Cardiac fibroblast (primary cell): ENCODE measurements at places on chromosomes 13 and 19.
A peak's percentile ranks its signal among the peaks of the same experiment; 100 is the strongest.

DNA sequence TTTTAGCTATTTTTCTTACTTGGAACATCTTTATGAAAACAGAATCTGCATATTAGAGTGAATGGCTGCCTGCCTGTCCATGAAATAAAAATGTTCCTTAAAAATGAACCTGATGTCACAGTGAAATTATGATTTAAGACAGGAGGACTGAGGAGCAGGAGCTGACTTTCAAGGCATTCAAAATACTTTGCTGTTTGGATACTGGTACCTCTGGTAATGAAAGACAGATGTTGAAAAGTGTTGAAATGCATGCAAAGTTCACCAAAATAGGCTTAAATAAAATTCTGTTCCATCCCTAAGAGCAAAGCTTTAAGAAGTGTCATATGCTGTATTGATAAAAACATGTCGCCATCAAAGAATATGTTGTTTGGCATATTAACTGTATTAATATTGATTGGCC lies 1.7 kb downstream of the ARHGEF7 start:
- peak; percentile 18 for DNase-seq

DNA sequence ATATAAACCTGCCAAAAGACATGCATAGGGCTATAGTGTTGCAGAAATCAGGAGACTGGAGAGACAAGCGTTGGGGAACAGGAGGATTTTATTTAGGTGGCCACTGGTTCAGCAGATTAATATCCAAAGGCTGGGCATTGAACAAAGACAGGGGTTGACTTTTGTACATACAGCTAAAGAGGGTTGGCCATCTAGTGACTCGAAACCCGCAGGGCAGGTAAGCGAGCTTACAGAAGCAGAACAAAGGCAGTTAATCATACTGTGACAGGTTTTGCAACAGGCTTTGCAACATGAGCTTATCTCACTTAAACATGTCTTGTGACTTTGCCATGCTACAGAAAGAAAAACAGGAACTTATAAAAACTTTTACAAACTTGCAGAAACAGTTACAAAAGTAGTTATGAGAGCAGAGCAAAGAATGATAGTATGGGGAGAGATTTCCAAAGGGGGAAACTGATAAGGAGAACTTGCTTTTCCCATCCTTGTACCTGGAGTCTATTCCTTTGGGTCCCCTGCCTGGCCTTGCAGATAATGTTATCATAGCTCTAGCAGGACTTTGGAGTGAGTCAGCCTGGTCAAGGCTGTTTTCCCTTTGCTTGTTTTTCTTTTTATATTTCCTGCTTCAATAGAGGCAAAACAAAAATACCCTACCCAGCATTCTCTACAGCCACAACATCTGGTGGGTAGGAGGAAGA lies 234.2 kb downstream of the PCDH17 start:
- DNase-seq, result no peak

GRCh38 chr19:2097203-2097885 lies 629 bp downstream of the IZUMO4 start:
- no peak for DNase-seq

- DNase-seq, result no peak
These were observed 168.1 kb downstream of the RBM26 start for GRCh38 chr13:79237981-79238380.

- DNase-seq, result peak; percentile 86
These were observed at the start of gene FFAR3 for GRCh38 chr19:35357867-35358573. Gene FFAR3 (plus strand): TSS chr19:35358460. CDS start chr19:35358891, 431 bp downstream.

DNA sequence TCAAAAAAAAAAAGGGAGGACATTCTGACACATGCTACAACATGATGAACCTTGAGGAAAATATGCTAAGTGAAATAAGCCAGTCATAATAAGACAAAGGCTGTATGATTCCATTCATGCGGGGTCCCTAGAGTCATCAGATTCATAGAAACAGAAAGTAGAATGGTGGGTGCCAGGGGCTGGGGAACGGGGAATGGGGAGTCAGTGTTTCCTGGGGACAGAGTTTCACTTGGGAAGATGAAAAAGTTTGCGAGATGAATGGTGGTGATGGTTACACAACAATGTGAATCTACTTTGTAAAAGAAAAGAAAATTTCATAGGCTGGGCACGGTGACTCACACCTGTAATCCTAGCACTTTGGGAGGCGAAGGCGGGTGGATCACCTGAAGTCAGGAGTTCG lies 6.1 kb upstream of the CLEC4G start:
- DNase-seq, result no peak

DNA sequence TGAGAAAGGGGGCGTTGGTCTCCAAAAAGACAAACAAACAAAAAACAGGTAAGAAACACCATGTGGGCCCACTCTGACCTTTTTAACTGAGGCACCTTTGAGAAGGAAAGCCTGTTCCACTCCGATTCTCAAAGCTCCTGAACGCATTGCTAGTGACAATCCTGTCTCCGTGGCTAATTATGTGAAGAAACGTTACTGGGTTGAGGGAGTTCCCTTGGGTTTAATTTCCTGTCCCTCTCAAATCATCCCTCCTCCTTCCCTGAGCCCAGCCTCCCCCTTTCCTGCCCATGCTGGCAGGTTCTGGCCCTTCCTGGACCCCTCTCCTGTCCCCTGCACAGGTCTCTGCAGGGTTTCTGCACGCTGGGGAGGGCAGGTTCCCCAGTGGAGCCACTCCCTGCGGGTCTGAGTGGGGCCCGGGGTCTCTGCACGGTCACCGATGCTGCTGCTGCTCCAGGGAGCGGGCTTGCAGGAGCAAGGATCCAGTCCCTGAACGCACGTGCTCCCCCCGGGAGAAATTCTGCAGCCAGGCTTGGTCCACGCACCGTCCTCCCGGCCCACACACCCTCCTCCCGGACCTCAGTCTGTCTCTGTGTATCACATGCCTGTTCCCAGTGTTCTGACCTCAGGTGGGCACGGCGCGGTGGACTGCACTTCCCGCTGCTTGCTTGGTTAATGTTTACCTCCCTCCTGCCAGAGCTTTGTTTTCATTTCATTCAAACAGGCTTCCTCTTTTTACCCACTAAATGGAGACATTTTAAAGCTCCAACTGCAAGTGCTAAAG lies 76.4 kb upstream of the MCF2L start:
- DNase-seq, result no peak

DNA sequence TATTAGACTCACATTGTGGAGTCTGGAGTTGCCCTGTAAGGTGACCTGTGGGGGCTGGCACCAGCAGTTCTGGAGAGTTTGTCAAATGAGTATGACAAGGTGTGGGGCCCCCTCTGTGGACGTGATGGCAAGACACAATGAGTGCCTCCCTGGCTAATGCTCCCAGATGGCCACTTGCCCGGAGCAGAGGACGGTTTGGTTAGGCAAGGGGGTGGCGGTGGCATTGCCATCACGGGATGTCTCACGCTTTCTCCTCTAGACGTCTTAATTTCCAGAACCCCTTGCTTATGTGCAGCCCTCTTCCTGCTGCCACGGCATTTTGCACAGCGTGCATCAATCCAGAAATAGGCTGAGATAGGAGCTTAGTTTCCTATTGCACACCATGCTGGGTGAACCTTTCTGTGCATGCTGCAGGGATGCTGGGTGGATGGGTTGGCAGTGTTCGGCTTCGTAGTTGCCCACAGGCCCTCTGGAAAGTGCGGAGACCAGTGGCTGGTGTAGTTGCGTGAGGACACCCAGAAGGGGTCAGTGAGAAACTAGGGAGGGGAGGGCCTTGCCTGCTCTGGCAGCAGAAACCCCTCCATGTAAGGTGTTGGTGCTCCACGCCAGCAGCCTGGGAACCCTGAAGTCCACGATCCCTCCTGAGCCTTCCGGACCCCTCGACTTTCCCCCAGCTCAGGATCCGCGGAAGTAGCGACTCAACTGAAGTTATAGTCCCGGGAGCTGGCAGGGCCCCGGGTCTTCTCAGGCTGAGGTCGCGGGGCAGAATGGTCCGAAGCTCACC lies 18.1 kb upstream of the LRP3 start:
- DNase-seq, result no peak

- DNase-seq, result no peak
These were observed 101.3 kb downstream of the AKAP11 start for GRCh38 chr13:42373048-42373812.

GRCh38 chr13:44089452-44089851 lies 209.7 kb downstream of the LACC1 start:
- DNase-seq, result no peak

- DNase-seq, result no peak
These were observed 22.4 kb downstream of the ZNF850 start for GRCh38 chr19:36750066-36750691.

DNA sequence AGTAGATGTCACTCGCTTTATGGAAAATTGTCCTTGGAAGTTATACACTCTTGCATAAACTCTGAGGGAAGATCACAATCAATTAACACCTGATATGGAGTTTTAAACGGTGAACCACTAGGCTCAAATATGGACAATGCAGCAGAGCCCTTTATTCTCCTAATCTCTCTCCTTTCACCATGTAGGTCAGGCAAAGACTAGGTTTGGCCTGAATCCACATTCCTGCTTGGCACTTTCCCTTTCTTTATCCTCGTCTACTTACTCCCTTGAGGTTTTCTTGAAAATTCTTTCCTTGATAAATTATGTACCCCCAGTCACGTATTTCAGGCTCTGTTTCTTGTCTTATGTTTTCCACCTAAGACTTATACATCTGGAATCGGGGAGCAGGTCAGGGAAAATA lies 751.7 kb downstream of the DACH1 start:
- DNase-seq, result no peak

DNA sequence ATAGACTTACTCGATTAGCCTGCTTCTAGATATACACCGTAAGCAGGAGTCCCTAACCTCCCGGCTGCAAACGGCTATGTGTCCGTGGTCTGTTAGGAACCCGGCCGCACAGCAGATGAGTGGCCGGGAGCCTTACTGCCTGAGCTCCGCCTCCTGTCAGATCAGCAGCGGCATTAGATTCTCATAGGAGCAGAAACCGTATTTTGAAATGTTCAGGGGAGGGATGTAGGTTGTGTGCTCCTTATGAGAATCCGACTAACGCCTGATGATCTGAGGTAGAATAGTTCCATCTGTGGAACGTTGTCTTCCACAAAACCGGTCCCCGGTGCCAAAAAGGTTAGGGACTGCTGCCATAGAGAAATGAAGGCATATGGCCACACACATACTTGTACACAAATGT lies 1491.9 kb downstream of the SLITRK5 start:
- DNase-seq, result no peak
